ENCODE measurements at places on chromosomes 6 and 20.

- no peak for DNase-seq
Observed at GRCh38 chr6:157073596-157073995, 249.7 kb downstream of the TMEM242 start.

- no peak for DNase-seq
Observed at GRCh38 chr20:6362245-6362644, 239.4 kb upstream of the FERMT1 start.

DNA sequence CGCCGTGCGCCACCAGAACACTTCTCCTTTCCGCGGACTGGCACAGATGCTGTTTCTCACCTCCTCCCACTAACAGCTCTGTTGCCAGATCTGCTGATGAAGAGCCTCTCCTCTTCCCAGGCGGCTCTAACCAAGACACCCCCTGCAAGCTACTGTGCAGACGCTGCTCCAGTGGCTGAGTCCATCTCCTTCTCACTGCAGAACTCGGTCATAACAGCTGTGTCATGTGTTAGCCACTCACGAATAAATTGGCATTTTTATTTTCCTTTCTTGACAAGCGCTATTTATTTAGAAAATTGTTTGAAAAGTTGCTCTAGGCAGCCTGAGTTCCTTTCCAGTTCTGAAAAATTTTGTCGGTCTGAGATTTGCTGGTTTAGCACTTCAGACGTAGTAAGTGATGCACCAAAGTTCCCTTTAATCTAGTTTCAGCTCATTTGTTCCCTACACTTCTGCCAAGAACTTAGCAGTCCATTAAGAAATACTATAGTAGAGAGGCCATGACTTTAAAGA, 12.8 kb upstream of the PLEKHG1 start:
- DNase-seq: no peak

GRCh38 chr6:14735956-14736486, 509.8 kb upstream of the JARID2 start:
- no peak for DNase-seq

- DNase-seq: no peak
Observed at GRCh38 chr6:51273228-51273961, 454.7 kb downstream of the TFAP2B start.

DNA sequence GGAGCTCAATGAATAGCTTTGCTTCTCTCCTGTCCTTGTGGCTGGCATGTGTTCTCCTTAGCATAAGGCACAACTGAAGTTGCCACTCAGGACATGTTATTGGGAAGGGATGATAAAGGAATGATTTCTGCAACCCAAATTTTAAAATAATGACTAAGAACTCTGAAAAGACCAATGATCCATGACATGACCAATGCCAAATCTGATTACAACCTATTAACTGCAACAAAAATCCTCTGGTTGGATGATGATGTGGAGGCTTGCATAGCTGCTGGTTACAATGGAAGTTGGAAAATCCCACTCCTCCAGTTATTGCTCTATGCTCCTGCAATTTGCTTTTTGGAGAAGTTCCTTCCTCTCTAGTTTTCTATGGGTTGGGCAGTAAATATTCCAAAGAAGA, 63.4 kb upstream of the FBXL4 start:
- no peak for DNase-seq

DNA sequence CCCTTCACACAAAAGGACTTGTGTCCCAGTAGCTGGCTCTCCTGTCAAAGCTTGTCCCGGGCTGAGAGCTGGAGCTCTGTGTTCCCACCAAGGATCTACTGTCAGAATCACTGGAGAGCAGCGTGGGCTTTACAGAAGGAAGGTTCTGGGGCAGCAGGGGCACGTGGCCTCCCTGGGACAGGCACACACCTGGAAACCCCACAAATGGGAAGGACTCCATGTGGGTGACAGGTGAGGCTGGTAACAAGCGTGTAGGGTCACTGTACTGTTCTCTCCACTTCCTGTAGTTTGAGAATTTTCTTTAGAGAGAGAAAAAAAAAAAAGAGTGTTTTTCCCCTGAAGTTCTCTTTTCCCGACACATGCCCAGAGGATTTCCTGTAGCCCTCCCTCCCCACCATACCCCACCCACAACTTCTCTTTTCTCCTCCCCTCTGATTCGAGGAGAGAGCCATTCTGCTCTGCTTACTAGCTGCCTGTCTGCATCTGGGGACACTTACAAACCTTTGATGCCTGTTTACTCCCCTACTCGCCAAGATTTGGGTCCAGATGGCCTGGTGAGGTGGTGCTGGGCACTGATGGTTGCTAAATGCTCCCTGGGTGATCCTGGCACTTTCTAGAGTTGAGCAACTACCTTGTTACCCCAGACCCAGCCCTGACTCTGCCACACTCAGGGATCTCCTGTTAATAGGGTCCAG, 84.1 kb upstream of the SIRPA start:
- no peak for DNase-seq

GRCh38 chr6:33359331-33359730, 32.3 kb upstream of the KIFC1 start:
- DNase-seq: no peak

- no peak for DNase-seq
Observed at GRCh38 chr6:63303476-63303875, 16.3 kb downstream of the LGSN start.

GRCh38 chr20:32474967-32475811, 109.9 kb downstream of the NOL4L start:
- no peak for DNase-seq

DNA sequence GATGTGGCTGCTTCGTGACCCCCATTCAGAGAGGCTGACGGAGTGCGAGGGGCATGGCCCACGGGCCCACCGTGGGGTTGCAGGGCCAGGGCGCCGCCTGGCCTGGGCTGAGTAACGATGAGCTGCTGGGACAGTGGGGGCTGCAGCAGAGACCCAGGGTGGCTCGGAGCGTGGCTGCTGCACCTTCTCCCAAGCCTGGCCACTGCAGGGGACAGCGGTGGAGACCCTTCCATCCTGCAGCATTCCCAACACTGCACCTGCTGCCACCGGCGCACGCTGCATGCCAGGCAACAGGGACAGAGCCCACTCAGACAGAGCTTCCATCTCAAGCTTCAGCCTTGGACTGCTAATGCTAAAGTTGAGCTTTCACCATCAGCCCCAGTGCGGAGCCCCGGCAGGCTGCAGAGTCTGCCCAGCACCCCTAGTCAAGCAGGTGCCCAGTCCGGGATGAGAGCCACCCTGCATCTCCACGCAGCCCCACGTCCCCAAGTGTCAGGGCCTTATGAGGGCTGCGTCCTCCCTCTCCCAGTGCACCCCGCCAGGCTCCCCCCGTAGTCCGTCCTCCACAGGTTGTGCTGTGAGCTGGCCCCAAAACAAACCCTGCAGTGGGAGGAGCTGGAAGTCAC, 89.4 kb upstream of the AFDN start:
- DNase-seq: no peak

GRCh38 chr6:133568970-133569889, 319.7 kb upstream of the TCF21 start:
- DNase-seq: no peak
